Cerebellar nuclear complex (tissue), 1 donor: ENCODE measurements at places on chromosomes 4 and X.

DNA sequence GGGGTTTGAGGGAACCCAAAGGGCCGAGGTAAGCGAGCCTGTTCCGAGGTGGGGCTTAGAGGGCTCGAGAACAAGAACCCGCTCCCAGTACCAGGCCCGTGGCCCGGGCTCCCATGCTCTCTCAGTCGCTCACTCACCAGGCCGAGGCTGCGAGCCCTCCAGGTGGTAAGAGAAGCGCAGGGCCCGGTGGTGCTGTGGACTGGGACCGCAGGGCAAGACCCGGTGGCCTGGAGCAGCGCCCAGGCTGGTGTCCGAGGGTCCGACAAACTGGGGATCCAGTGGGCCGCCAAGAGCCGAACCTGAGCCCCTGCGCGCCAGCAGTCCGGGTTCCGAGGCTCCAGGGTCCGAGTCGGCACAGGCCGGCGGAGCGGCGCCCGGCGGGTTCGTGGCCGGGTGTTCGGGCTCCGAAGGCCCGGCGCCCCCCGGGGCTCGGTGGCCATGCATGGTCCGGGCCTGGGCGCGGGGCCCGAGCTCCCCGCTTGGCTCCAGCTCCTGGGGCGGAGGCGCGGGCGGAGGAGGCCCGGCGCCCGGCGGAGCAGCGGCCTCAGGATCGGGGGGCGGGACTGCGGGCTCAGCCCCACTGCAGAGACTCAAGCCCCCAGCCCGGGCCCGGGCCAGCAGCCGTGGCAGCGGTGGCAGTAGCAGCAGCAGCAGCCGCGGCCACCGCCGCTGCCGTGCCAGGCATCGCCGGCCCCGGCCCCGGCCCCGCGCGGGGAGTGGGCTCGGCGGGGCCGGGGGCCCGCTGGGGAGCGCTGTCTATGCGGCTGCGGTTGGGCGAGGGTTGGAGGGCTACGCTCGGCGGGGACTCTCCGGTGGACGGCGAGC, 833 bp downstream of the FGD1 start:
- DNase-seq: no peak

GRCh38 chr4:140955641-140956040, 177.6 kb downstream of the RNF150 start:
- no peak for DNase-seq

DNA sequence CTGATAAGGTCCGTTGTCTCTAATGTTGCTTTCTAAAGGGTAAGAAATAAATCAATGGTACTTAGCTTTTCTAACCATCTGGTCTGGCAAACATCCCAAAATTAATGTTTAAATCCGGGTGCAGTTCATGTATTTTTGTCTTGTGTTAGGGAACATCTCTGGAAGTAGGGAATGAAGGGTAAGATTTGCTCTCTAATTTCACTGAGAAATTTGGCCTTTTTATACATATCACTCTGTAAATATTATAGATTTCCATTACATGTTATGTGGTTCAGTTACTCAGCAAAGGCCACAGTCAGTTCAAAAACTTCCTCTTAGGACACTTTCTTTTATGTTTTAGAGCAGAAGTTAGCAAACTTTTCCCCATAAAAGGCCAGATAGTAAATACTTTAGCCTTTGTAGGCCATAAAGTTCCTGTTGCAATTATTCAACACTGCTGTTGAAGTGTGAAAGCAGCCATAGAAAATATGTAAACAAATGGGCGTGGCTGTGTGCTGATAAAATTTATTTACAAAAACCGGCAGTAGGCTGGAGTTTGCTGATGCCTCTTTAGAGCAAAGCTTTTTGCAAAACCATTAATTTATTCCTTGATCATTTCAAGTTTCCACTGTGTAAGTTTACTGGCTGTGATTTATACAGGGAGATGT, 218.1 kb downstream of the ANTXR2 start:
- DNase-seq: no peak

GRCh38 chr4:122711919-122712318, 20.6 kb upstream of the BBS12 start:
- DNase-seq: no peak

DNA sequence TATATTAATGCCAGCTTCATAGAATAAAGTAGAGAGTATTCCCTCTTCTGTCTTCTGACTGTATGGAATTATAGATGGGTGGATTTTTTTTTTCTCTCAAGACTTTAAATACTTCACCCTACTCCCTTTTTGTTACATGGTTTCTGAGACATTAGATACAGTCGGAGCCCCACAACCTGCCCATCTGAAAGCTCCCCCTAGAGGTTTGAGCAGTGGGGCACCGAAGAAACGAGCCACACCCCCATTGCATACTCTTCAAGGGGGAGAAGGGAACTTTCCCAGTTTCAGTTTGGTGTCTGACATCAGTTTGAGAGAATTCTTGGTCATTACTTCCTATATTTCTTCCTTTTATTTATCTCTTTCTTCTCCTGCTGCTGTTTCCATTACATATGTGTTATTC, 437.6 kb upstream of the AGA start:
- DNase-seq: no peak

DNA sequence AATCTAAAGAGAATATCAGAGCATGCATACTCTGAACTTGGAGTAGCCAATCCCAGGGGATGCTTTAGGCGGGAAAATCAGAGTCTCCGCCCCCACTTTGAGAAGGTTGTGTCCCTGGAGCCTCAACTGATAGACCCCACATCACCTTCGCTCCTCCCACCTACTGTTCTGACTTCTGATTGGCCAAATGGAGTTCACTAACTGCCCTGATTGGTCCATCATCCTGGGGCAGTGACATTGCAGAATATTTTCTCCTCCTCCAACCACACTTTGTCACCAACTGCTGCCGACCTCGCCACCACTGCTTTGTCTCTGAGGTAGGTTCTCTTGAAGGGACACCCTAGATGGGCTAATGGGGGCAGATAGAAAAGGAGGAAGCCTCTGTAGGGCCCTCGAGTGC, 22.7 kb upstream of the SPACA5B start:
- DNase-seq: no peak

- DNase-seq: no peak
Observed at GRCh38 chr4:1400831-1401408, 5.3 kb downstream of the NKX1-1 start.

DNA sequence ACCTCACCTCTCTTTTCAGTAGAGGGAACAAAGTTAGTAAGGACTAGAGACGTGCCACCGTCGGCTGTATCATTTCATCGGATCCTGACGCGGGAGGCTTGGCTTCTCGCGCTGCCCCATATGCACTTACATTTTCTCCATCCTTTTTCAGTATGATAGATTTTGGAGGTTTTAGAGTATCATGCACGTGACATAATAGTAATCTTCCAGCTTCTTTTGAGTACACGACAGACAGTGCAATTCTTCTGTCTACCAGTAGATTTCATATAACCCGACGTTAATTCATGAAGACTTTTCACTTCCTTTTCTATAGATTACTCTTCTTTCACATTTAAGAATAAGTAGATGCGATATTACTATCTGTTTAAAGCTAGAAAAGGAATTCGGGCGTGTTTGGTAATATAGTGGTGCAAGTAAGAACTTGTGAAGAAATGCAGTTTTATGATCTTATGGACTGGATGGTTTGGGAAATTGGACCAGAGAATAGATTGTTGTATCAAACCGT, 1.0 kb downstream of the CDS1 start:
- DNase-seq: no peak

DNA sequence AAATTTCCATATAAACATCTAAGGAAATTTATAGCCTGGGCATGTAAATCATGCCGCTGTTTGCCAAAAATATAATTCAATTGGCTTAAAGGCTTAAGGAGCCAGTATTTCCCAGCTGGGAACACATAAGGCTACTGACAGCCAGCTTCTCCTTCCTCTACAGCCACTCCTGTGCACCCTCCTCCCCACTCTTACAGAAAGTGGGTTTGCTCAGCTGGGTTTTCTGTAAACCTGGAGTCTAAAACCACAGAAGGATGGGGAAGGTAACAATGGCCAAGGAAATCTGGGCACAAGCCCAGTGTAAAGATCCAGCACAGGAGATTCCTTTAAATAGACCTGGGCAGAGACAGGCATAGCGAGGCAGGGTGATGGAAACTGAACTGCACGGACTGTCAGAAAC, 18.5 kb downstream of the ACSL1 start:
- no peak for DNase-seq

DNA sequence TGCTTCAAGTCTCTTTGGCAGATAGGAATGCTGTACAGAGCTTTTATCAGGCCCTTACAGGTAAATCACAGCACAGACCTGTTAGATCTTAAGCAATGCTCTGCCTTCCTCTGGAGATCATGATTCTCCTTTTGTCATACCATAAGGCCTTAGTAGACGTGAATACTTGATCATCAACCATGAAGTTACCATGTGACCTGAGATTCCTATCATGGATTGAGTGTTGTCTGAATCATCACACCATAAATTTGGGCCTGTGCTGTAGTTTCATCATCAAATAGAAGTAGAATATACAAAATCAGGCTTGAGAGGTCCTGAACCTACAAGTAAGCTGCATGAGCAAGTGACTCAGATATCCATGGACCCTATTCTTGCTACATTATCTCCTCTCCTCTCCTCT, 466.8 kb upstream of the INTU start:
- DNase-seq: no peak

- no peak for DNase-seq
Observed at GRCh38 chr4:10066206-10066605, 44.9 kb upstream of the SLC2A9 start.

DNA sequence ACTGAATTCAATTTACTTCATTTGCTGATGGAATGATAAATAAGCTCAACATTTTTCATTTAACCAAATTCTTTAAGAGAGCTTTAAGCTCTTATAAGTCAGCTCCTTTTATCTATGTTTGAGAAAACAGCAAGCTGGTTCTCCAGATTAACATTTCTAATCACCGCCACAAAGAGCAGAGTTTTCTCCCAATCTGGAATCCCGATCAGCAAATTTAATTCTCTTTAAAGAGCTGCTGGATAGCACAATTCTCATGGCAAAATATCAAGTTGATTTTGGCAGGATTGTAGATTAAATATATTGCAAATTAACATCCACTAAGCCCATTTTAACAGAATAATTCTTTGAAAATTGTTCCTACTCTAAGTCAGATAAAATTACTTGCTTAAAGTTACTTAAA, 48.8 kb downstream of the RPS6KA3 start:
- DNase-seq: no peak

- no peak for DNase-seq
Observed at GRCh38 chr4:85591406-85592098, 116.6 kb downstream of the ARHGAP24 start.

- DNase-seq: no peak
Observed at GRCh38 chr4:37393889-37394288, 149.3 kb downstream of the NWD2 start.

GRCh38 chrX:84873176-84873575, 130.5 kb upstream of the APOOL start:
- DNase-seq: no peak

GRCh38 chr4:113003841-113004240, 45.6 kb upstream of the ANK2 start:
- no peak for DNase-seq
